ENCODE measurements at places on chromosomes 2 and 18.

DNA sequence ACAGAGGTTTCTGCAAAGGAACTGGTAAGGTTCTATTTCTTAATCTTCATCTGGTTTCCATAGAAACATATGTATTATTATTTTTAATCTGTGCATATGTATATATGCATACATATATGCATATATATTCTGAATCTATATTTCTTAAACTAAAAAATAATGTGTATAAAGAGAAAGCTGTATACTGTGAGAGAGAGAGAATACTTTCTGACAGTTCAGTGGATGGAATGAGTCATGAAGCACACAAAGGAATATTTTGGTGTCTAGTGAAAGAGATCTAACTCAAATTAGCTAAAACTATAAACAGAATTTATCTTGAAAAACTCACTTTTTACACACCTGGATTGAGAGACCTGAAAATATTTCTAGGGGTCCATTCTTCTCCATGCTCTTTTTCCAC, 1929.3 kb upstream of the LRRTM1 start:
- no peak for DNase-seq

GRCh38 chr18:45962866-45963265, 4.3 kb downstream of the EPG5 start:
- no peak for DNase-seq

- peak; percentile 83 for DNase-seq
Observed at GRCh38 chr2:157830696-157831570, 45.2 kb downstream of the ACVR1 start.

DNA sequence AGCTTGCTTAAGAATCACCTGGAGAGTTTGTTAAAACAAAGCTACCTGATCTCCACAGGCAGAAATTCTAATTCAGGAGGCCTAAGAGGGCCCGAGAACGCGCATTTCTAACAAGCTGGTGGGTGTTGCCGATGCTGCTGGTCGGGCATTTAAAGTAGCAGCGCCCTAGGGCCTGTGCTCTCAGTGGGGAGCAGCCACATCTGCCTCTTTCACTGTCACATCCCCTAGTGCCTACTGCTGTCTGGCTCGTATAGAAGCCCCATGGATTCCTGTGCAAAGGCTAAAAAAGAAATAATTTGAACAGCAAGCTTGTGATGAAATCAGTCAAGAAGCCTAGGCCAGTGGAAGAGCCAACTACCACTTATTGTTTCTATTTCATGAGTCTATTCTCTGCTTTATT, 126.7 kb upstream of the SMIM21 start:
- DNase-seq, result no peak

GRCh38 chr2:231353469-231353868, 42.0 kb upstream of the B3GNT7 start:
- no peak for DNase-seq

DNA sequence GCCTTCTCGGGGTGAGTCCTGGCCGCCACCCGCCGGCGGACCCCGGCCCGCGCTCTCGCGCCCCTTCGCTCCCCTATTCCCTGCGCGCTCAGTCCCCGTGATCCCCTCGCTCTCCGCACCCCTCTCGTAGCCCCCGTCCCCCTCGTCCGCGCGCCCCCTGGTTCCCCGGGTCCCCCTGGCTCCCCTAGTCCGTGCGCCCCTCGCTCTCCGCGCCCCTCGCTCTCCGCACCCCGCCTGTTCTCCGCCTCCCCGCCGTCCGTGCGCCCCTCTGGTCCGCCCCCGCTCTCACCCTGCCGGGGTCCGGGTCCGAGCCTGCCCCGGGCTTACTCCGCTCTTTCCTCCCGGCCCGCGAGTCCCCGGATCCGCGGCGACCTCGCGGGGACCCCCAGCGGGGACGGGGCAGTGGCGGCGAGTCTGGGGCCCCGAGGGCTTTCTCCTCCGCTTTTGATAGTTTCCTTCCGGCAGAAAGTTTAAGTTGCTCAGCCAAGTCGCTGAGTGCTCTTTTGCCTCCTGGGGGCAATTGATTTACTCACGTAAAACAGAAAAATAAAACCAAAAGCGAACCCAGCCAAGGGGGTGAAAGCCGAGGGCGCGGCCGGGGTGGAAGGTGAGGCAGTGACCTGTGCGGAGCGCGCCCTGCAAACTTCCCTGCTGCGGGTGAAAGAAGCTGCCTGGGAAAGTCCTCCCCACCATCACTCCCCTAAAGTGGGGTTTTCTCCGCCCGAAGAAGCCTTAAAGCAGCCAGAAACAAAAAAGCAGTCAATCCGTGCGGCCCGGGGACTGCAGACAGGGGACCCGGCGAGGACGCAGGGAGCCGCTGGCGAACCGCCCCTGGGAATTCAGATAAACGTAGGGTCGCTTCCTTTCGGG, 568 bp downstream of the RAB31 start:
- DNase-seq, result no peak

DNA sequence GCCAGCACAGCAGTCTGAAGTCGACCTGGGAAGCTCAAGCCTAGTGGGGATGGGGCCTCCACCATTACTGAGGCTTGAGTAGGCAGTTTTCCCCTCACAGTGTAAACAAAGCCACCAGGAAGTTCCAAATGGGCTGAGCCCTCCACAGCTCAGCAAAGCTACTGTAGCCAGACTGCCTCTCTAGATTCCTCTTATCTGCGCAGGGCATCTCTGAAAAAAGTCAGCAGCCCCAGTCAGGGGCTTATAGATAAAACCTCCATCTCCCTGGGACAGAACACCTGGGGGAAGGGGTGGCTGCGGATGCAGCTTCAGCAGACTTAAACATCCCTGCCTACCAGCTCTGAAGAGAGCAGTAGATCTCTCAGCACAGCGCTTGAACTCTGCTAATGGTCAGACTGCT, 218.4 kb upstream of the VRK2 start:
- DNase-seq, result no peak

GRCh38 chr2:96843538-96844268, at the start of gene ANKRD23:
ANKRD23 (minus strand) TSS chr2:96844021; CDS start chr2:96843992, 29 bp downstream.
- no peak for DNase-seq

- DNase-seq, result no peak
Observed at GRCh38 chr2:44804406-44805265, 136.9 kb upstream of the SIX3 start.

DNA sequence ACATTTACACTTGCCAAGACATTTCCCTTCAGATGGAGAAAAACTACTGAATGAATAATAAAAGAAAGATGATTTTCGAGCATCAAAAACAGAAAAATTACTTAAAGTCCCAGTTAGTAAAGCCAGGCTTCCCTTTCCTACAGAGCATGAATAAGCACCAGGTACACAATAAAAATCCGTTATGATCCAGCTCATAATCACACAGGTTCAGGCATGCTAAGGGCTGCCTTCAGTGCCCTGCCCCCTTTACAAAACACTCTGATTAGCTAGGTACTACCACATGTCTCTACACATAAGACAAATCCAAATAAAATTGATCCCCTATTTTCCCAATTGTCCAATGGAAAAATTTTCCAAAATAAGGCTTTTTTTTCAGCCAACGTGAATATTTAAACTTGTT, 413.2 kb upstream of the LRATD1 start:
- no peak for DNase-seq

GRCh38 chr18:59015531-59016152, 124.0 kb upstream of the SEC11C start:
- DNase-seq, result no peak

DNA sequence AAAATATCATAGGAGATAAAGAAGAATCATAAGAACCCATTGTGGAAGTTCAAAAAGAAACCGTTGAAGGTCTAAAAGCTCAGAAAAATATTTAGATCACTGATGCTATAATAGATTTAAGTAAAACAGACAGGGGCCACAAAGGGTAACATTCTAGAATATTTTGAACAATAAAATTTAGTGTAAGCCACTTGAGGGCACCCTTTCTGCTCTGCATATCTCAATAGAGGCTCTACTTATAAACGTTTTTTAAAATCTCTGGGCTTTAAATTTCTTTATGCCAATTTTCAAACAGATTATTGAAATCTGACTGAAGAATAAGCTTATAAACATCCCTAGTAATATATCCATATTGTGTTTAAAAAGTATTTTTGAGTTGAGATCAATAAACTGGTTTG, 57.6 kb upstream of the IL1RL1 start:
- DNase-seq, result no peak

DNA sequence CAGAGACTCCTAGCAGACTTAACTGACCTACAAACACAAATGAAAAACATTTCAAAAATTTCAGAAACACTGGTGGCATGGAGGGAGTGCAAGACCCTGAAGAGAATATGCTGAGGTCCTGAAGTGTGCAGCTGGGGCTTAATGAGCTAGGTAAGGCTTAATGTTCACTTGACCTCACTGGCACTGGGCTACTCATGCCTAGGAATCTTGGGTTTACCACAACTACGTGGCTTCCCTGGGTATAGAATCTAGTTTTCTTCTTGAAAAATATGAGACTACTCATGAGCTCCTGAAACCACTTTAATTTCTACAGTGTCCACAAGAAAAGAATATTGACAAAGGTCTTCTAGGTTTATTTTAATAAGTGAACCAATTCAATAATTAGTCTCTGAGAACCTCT, 139.8 kb downstream of the HNMT start:
- DNase-seq, result no peak

- DNase-seq, result no peak
Observed at GRCh38 chr2:12389344-12390045, 327.2 kb upstream of the TRIB2 start.

DNA sequence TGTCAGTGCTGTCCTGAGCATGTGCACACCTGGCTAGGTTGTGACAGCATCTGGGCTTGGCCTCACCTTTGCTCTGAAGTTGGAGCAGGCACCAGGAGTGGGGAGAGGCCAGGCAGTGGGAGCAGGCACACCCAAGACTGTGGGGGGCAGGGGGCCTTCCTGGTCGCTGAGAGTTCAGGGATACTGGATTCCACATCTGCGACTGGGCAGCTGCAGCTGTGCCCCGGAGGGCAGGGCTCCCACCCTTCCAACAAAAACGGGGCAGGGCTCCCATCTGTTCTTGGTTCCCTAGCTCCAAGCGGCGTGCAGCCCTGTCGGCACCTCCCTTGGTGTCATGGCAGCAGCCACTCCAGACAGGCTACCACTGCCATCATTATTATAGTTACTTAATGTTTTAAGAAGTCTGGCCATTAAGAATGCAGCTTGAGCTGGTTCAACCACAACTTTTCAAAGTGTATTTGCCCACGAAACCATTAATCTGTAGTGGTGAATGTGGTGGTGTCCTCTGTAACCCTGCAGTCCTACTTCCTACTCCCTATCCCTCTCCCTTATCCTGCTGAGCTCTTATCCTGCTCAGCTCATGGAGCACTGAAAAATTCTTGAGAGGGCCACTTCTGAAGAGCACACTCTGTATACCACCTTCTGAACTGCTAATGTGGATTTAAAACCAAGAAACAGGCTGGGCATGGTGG, 48.0 kb upstream of the RAB1A start:
- no peak for DNase-seq

DNA sequence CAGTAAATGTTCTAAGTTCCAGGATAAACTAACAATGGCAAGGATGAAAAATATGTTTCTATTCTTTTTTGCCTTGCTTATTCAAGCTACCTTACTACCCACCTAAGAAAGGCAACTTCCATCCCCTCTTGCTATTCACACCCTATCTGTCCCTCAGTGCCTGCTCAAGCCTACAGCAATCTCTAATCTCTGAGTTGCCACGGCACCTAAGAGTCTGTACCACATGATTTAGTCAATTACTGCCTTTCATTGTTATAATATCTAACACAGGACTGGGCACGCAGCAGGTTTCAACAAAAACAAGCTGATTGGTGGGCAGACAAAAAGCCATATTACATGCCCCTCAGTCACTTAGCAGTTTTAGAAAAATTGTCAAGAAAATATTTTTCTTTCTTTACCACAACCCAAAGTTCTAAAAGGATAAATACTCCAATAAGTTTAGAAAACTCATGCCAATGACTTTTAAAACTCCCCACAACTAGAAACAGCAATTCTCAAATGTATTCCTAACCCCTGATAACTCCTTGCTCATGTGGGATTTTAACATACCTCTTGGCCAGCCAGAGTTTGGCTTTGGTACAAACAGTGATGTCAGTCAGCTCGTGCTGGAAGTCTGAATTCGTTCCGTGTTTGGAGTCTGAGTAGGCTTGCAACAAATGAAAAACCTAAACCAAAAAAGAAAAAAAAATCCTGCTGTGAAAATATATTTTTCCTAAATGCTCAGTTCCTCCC, 117.3 kb upstream of the ZFP36L2 start:
- no peak for DNase-seq

DNA sequence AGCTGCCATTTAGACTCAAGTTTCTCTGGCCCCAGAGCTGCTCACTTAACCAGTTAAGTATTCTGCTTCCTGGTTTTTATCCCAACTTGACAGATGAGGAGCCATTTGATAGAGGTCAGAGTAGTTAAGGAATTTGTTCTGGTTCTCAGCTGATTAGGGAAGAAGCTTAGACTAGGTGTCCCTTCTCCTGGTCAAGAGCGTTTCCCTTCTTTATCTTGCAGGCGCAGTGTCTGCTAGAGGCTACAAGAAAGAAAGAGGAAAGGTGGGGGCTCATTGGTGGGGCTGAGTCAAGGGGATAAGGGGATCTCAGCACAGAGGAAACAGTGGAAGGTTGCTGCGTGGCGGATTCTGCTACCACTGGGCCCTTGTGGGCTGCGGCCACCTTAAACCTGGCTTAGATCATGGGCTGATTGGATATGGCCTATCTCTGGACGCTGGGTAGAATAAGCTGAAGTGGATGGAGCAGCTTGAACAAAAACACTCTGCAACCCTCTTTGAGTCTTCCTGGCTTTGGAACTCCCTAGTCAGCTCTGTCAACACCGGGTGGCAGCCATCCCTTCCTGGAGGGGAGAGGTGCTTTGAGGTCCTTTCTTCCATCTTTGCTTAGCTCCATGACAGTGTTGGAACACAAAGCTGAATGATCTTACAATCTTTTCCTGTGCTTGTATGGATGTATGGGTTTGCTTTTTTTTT, 70.8 kb downstream of the QPCT start:
- no peak for DNase-seq

- no peak for DNase-seq
Observed at GRCh38 chr2:65800998-65801397, 368.6 kb upstream of the SPRED2 start.

DNA sequence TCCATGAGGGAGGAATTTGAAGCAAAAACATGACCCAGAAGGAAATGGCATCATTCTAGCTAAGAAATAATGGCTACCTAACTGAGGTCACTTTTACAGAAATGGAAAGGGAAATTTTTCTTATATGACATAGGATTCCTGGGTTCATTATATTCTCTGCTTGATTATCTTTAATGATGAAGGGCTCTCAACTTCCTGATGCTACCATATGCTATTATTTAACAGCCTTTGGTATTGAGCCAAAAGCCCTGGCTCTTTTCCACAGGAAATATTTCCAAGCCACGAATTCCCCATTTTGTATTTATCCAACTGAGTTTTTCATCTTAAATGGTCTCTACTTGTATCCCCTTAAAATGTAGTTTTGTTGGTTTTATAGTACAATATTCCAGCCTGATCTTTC, 63.2 kb upstream of the NPAS2 start:
- DNase-seq, result no peak

DNA sequence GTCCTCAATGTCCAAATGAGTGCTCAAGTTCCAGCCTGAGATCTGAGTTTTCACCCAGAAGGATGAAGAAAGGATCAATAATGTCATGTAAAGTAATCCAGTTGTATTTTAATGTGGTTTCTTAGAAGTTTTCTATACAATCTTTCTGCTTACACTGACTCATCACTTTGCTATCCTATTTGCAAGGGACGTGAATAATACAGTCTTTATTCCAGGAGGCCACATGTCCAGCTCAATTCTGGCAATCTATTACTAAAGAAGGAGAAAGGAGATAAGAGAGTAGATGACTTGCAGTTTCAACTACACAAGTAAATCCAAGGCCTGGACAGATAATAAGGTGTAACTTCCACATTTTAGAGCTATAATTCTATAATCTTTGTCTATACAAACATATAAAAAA, 601.1 kb upstream of the SETBP1 start:
- peak; percentile 39 for DNase-seq

All from pulmonary artery endothelial cell (primary cell).